ENCODE measurements at places on chromosomes 3 and 15.

DNA sequence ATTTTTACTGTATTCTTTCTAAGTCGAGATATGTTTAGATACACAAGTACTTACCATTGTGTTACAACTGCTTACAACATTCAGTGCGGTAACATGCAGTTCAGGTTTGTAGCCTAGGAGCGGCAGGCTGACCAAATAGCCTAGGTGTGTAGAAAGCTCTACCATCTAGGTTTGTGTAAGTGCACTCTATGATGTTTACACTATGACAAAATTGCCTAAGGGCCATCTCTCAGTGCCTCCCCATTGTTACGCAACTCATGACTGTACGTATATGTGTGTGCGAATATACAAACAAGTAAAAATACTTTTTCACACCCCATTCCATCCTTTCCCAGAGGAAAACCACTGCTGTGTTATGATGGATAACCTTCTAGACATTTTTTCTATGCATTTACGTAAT is 44.3 kb downstream of the PXYLP1 start:
- DNase-seq = no peak

GRCh38 chr15:67189326-67190051 is 65.0 kb downstream of the AAGAB start:
- no peak for DNase-seq

DNA sequence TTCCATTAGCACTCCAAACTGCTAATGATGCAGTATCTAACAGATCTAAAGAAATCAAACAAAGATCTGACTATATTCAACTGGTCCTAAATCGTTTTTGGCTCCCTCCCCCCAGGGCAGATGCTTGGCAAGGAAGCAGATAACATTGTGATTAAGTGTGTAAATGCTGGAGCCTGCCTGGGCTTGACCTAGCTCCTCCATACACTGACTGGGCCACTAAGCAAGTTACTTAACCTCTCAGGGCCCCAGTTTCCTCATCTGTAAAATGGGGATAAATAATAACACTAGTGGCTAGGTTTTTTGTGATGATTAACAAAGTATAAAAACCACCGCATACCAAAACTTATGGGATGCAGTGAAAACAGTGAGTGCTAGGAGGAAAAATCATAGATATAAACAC is 9.2 kb downstream of the EID1 start:
- DNase-seq = no peak

GRCh38 chr3:58336135-58336882 is 3.6 kb downstream of the PXK start:
- DNase-seq = no peak

DNA sequence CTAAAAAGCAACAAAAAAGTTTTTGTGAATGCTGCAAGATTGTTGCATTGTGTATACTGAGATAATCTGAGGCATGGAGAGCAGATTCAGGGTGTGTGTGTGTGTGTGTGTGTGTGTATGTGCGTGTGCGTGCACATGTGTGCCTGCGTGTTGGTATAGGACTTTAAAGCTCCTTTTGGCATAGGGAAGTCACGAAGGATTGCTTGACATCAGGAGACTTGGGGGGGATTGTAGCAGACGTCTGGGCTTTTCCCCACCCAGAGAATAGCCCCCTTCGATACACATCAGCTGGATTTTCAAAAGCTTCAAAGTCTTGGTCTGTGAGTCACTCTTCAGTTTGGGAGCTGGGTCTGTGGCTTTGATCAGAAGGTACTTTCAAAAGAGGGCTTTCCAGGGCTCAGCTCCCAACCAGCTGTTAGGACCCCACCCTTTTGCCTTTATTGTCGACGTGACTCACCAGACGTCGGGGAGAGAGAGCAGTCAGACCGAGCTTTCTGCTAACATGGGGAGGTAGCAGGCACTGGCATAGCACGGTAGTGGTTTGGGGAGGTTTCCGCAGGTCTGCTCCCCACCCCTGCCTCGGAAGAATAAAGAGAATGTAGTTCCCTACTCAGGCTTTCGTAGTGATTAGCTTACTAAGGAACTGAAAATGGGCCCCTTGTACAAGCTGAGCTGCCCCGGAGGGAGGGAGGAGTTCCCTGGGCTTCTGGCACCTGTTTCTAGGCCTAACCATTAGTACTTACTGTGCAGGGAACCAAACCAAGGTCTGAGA is 4.7 kb downstream of the BHLHE40 start:
- DNase-seq = peak; percentile 87

- DNase-seq = no peak
Measured at GRCh38 chr15:88776646-88777045, 26.6 kb upstream of the ACAN start.

DNA sequence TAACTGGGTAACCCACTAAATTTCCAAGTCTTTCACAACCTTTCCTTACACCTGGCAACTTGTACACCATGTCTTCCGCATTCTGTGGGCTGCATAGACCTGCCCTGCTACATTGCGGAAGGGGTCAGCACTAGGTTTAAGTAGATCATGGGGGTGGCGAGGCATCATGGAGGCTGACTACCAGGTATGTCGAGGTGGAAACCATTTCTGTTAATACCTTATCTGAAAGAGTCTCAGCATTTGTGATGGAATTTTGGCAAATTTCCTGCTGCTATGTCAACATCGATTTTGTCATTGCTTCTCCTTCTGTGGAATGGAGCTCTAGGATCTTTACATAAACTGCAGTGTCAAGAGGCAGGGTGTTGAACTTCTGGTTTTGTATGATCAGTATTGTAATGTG is 187.2 kb downstream of the GHSR start:
- DNase-seq = no peak

DNA sequence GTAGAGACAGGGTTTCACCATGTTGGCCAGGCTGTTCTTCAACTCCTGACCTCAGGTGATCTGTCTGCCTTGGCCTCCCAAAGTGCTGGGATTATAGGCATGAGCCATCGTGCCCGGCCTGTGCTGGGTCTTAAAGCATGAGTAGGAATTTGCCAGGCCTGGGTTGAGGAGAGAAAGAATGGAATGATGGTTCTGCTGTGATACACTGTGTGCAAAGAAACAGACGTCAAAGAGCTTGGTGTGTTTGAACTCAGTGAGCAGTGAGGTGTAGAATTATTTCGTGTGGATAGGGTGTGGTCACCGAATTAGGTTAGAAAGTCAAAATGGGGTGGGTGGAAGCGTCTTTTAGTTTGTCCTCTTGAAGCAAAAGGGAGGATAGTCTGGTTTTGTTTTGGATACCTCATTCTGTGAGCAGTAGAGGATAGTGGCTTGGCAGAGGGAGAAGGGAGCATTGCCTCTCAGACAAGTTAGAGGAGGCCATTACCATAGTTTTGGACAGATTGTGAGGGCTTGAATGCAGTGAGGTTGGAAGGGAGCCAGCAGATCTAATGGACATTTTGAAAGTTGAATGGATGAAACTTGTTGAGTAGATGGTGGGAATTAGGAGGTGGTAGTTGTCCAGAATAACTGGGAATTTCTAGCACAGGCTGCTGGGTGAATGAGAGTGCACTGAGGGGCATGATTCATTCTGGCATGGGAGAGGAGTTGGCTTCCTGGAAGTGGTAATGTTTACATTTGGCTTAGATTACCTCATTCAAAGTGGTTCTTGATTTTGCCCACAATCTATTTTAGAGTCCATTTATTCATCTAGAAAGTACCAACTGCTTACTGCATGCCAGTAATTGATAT is 27.2 kb downstream of the AKAP13 start:
- peak; percentile 65 for DNase-seq

GRCh38 chr3:100073714-100074307 is 40.5 kb downstream of the FILIP1L start:
- peak; percentile 23 for DNase-seq

- no peak for DNase-seq
Measured at GRCh38 chr15:58398071-58398470, 33.7 kb upstream of the LIPC start.

DNA sequence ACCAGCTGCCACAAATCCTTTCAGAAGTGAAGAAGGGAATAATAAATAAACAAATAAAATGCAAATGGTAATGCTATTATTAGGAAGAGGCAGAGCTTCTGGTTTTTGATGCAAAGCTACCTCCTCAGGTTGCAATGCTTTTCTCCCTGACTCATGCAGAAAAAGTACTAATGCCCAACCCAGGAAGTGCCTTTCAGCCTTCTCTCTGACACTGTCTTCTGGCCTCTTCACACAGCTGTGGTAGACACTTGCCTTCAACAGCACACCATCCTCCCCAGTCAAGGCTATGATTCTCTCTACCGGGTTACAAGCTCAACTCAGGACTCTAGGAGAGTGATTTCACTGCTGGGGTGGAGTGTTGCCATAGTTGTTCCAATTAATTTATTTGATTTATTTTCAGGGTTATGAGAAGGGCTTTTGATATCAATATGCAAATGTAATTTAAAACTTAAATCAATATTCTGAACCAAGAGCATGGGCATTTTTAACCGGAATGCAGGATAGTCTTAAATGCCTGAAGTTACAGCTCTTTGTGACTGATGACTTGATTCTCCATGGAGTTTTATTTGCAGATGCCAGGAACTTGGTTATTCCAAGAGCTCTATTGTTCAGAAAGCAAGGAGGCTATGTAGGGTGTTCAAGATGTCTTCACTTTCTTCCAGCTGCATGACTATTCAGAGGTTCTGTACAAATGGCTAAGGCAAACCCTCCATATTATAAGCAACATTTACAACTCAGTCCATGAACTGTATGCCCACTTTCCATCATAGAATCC is 27.1 kb upstream of the GALNT15 start:
- no peak for DNase-seq

DNA sequence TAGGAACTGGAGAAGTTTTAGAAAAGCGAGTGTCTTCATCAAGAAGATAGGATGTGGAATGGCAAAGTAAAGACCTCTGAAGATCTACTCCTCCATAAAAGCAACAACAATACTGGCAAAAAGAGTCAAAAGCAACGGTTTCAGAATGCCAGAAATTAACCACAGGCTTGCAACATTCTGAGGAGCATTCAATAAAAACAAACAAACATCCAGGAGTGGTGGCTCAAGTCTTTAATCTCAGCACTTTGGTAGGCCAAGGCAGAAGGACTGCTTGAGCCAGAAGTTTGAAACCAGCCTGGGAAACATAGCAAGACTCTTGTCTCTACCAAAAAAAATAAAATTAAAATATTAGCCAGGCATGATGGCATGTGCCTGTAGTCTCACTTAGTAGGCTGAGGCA is 143.2 kb upstream of the HACD2 start:
- no peak for DNase-seq

DNA sequence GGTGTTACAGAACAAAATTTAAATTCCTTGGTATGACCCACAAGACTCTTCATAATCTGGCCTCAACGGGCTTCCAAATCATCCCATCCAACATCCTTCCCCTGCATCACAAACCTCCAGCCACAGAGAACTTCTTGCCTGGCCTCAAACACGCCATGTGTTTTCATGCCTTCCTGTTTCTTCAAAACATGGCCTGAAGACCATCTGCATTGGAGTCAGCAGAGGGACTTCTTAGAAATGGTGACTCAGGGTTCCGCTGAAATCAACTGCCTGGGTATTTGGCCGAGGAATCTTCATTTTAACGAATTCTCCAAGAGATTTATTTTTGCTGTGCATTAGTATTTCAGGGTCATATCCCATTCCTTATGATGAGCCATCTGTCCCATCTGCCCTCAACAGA is 138.1 kb upstream of the RAP2B start:
- no peak for DNase-seq

- no peak for DNase-seq
Measured at GRCh38 chr3:12342151-12342550, 53.3 kb downstream of the PPARG start.
